Panc1 (cell line): ENCODE measurements at places on chromosomes 7 and 10. TPM values are rescaled to one million over a fixed set of nuclear protein-coding genes. Genes with fewer than 3 reads are reported as not detected.

- DNase-seq, result no peak
- H3K36me3 ChIP-seq, result peaks cover 5% of the 10 kb centered on the region; the same call in 1 of the 2 replicates
- H3K4me3 ChIP-seq, result no peak overlapping the region
- H3K27me3 ChIP-seq, result no peaks in the 10 kb centered on the region
These were observed 2.3 kb upstream of the DNAJB12 start for GRCh38 chr10:72356987-72357386.

- no peak overlapping the region for H3K4me3 ChIP-seq
- H3K4me1 ChIP-seq, result peaks cover 5% of the 10 kb centered on the region; the same call in 1 of the 2 replicates
- H3K36me3 ChIP-seq, result no peaks in the 10 kb centered on the region
- no peak for DNase-seq
- H3K27ac ChIP-seq, result no peak overlapping the region
These were observed 7.8 kb downstream of the BAMBI start for GRCh38 chr10:28684986-28685580.

DNA sequence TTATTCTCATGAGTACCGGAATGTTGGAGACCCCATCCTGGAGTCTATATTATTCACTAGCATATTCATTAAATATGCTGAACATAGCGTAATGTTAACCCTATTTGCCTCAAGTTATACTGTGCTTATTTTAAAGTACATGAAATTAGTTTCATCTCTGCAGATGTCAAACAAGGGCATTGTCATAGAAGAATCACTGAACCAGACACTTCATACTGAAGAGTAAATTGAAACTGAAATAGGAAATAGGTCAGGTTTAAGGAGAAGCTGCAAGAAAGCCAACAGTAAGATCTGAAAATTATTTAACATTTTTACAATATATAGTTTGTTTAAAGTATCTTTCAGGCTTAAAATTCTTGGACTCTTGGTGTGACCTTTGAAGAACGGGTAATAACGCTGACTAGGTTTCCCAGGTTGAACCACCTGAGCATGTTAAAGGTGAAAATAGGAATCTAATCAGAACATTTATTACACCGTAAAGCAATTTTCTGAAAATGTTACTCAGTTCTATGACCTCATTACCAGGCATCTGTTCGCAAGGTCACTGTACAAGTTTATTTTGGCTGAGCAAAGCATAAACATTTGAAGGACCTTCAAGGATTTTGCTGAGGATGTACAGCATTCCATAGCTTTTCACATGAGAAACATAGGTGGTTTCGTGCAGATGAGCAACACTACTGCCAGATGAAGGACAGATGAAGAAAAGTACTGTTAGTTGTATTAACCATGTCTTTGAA lies 82.7 kb downstream of the REEP3 start:
- no peaks in the 10 kb centered on the region for H3K27me3 ChIP-seq
- no peak overlapping the region for H3K4me3 ChIP-seq

DNA sequence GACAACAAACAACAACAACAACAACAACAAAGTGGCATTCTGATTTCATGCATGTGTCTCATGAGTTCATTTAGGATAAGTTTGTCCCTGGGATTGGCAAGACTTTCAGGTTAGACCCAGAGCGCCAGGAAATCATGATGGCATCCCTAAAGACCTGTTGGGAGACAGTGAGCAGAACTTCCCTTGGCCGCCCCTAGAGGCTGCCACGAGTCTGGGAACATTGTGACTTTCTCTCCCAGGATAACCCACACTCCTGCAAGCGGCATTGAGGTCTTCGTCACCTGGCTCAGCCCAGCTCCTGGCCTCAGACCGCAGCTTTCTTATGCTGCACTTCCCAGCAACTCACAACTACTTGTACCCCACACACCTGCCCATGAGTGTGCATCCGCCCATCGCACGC lies 80.5 kb upstream of the RNF32 start:
- no peaks in the 10 kb centered on the region for H3K4me1 ChIP-seq
- H3K27ac ChIP-seq, result no peak overlapping the region
- DNase-seq, result no peak

DNA sequence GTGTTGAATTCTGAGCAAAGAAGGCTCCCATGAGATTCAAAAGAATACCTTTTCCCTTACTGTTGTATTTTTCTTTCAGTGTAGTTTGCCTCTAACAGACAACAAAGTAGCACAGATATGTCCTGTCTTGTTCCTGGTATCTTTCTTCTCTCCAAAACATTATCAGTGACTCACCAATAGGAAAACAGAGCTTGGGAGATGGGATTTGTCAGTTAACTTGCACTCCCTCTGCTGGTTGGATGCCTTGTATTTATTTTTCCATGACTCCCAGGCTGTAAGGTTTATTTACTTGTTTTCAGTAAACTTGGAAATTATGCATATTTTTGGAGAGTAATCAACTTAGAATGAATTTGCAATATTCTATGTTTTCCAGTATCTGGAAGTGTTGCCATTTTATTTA lies 129.7 kb downstream of the SAMD9 start:
- H3K27me3 ChIP-seq, result no peaks in the 10 kb centered on the region
- H3K4me1 ChIP-seq, result no peaks in the 10 kb centered on the region
- no peak overlapping the region for H3K27ac ChIP-seq
- no peaks in the 10 kb centered on the region for H3K36me3 ChIP-seq

GRCh38 chr10:62121187-62121530 lies 147.5 kb downstream of the RTKN2 start:
- no peak for DNase-seq
- no peak overlapping the region for H3K4me3 ChIP-seq
- no peak overlapping the region for H3K27ac ChIP-seq
- H3K27me3 ChIP-seq, result no peaks in the 10 kb centered on the region
- no peaks in the 10 kb centered on the region for H3K36me3 ChIP-seq

GRCh38 chr10:125543796-125544195 lies 139.2 kb downstream of the TEX36 start:
- H3K4me3 ChIP-seq, result no peak overlapping the region
- H3K36me3 ChIP-seq, result no peaks in the 10 kb centered on the region
- H3K27ac ChIP-seq, result no peak overlapping the region
- DNase-seq, result no peak
- no peaks in the 10 kb centered on the region for H3K4me1 ChIP-seq

GRCh38 chr7:23645822-23646221 lies 34.2 kb upstream of the FAM221A start:
- H3K27ac ChIP-seq, result no peak overlapping the region
- DNase-seq, result no peak
- no peaks in the 10 kb centered on the region for H3K27me3 ChIP-seq
- H3K4me3 ChIP-seq, result no peak overlapping the region

DNA sequence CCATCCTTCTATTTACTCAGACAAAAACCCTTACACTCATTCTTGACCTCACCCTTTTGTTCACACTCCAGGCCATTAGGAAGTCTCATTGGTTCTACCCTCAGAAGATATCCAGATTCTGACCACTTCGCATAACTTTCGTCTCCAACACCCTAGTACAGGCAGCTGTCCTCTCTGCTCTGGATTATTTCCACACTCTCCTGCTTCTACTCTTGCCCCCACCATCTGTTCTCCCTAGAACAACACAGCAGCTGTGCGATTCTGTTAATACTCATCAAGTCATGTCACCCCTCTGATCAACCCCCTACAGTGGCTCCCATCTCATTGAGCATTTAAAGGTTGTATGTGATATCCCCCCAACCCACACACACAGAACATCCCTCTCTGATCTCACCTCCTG lies 15.5 kb upstream of the TRIL start:
- no peak for DNase-seq
- H3K4me1 ChIP-seq, result no peaks in the 10 kb centered on the region
- H3K27me3 ChIP-seq, result no peaks in the 10 kb centered on the region
- H3K27ac ChIP-seq, result no peak overlapping the region
- H3K4me3 ChIP-seq, result no peak overlapping the region
- no peaks in the 10 kb centered on the region for H3K36me3 ChIP-seq

KLLN gene
- total RNA-seq, result 1.3 TPM

ATG9B gene
- 0.98 TPM for total RNA-seq

NPFFR1 gene
- total RNA-seq, result 0.05 TPM
